ENCODE measurements at places on chromosomes 2 and 18.
A peak's percentile ranks its signal among the peaks of the same experiment; 100 is the strongest.

GRCh38 chr18:26225915-26226228 is 373 bp upstream of the TAF4B start:
- DNase-seq, result no peak

DNA sequence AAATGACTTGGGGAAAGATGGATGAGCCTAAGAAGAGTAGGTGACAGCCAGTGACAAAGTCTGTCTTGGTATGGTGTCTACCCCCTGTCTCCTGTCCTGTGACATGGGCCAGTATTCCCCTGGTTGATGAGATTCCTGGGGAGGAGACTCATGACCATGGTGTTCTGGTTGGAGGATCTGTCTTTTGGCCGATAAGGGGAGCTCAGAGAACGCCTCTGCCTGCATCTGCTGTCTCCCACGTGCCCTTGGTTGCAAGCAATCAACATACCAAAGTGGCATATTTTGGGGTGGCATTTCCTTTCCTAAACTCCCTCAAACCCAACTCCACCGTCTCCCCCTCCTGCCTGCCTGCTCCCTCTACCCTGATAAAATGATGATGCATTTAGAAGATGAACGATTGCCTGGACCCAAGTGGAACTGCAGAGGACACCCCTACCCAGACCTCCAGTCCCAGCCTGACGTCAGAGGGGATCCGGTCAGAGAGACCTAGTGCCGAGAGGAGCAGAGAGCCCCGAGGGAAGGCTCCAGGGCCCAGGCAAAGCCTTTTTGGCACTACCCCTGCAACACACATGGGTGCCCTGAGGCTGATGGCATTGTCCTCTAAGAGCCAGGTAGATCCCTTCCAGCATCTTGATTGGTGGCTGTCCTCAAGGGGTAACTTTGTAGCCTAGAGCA is 124.2 kb upstream of the MSH6 start:
- no peak for DNase-seq

- no peak for DNase-seq
Measured at GRCh38 chr18:49886891-49887764, 73.8 kb upstream of the ACAA2 start.

- peak; percentile 63 for DNase-seq
Measured at GRCh38 chr2:16507655-16508489, 157.8 kb downstream of the CYRIA start.

DNA sequence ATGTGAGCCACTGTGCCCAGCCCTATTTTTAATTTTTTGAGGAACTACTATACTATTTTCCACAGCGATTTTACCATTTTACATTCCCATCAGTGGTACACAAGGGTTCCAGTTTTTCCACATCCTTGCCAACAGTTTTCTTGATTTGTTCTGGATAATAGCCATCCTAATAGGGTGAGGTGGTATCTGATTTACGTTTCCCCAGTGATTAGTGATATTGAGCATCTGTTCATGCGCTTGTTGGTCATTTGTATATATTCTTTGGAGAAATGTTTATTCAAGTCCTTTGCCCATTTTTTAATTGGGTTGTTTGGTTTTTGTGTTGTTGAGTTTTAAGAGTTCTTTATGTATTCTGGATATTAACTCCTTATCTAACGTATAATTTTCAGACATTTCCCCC is 20.8 kb downstream of the TTC39C start:
- no peak for DNase-seq

DNA sequence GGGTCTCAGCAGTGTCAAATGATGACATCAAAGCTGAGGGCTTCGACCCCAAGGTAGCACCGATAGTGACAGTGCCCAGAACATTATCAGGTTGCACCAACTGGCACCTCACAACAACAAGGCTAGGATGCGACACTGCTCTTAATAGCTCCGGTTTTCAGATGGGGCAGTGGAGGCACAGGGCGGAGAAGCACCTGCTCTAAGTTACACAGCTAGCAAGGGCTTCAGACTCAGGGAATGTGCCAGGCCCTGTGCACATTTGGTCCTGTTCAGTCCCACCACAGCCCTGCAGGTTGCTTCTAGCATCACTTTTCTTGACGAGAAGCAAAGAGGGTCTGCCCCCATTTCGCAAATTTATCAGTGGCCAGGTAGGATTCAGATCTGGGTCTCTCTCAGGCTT is 74.1 kb downstream of the DGKD start:
- no peak for DNase-seq

- DNase-seq, result no peak
Measured at GRCh38 chr2:12486205-12487118, 230.3 kb upstream of the TRIB2 start.

- DNase-seq, result no peak
Measured at GRCh38 chr18:41666231-41666630, 288.8 kb upstream of the PIK3C3 start.

- peak; percentile 51 for DNase-seq
Measured at GRCh38 chr2:190859347-190860297, 21.0 kb upstream of the GLS start.

DNA sequence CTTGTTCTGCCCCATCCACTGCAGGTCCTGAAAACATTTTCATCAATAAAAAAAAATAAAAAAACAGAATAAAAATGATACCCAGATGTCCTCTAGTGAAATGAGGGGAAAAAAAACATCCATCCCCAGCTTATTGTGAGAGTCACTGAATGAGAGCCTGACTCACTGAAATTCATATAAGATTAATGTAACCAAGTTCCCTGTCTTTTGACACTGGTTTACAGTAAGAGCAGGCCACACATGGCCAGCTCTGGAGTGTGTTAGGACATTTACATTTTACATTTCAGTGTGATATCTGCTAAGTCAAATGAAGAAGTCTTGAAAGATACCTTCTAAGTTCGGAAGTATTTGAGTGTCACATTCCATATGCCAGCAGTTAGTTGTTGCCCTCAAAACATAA is 21.1 kb upstream of the IL18R1 start:
- no peak for DNase-seq

DNA sequence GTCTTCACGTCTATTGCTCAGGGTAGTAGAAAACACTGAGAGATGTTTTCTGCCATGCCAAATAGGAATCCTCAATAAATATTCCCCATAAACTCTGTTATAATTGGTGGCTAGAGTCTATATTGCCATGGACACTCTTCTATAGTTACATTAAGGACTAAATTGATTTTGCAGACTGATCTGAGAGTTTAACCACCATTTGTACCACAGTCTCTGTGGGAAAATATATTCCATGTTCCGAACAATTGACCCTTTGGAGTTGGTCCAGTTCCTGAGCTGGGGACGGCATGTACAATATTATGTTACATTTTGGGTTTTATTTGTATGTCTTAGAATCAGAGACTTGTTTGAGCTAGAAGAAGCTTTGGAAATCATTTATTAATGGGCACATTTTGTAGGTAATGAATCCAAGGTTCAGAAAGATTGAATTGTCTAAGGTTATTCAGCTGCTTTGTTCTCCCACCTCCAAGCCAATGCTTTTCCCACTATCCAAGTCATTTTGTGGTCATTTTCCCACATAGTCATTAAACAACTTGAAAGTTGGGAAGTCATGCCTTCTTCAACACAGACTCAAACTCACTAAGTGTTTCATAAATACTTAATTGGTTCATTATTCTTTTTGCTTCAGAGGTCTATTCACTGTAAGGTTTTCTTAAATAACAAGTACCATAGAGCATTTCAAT is 5.1 kb upstream of the PPP1CB start:
- DNase-seq, result no peak

GRCh38 chr2:100248971-100249370 is 73.3 kb downstream of the LONRF2 start:
- no peak for DNase-seq

DNA sequence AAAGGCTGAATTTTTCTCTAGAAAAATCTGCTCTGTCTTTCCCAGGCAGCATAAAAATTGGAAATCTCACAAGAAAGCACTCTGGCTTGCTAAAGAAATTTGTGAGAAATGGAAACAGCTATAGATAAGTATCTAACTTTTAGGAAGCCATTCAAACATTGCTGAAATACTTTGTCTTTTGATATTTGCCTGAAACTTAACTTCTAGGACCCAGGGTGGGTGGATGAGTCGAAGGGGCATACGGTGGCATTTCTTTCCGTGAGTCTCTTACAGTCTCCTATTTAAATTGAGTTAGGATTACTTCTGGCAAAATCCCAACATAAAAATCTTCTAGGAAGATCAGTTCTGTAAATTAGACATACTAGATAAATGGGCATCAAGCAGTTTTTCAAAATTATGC is 532 bp upstream of the COL3A1 start:
- no peak for DNase-seq

DNA sequence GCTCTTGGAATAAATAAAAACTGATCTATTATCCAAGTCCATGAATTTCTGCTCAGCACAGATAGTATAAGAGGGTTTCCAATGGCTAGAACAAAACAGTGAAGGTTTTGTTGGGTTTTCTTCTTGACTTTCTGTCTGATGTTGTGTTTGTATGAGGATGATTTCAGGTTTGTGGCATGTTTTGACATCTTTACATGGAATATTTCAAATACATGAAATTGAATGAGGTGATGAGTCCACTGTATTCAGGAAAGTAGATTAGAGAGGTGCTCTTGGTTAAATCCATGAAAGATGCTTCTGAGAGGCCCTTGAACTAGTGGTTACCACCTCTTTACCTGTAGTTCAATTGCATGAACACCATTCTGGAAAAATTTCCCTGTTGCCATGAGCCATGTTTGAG is 84.3 kb downstream of the RAPGEF4 start:
- no peak for DNase-seq

GRCh38 chr2:160251569-160251968 is 51.5 kb upstream of the ITGB6 start:
- DNase-seq, result no peak

- no peak for DNase-seq
Measured at GRCh38 chr2:211157211-211157610, 600.8 kb downstream of the CPS1 start.

DNA sequence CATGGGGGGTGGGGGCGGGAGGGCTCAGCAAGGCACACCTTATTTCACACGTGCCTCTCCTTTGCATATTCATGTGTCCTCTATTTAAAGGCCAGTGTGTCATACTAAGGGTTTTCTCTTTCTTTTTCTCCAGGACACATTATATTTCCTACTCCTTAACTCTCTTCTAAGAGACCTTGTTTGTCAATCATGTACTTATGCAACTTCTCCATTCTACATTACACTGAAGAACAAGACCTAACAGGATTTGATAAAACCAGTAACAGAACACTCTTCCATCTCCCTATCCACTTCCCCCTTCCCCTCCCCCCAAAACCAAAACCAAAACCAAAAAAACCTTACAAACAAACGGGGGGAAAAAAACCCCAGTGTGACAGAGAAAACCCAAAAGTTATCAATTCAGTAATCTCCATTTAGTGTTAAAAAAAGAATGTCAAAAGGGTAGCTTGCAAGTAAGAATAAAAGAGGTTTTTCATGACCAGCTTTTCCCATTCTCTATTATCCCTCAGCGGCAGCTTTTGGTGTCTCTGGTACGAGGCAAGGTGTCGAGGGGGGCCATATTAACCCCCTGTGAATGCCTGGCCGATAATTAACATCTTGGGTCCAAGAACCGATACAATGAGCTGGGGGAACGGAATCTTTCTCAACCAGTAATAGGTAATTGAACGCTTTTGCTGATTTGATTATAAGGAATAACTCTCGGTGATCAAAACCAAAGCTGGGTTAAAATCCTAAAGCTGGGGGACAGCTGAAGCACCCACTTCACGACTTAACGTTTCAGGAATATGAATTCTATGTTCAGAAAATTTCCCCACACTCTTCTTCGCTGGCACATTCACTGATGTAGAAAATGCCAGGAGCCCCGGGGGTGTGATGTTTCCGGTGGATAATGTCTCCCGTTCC is 191.0 kb upstream of the TCF4 start:
- DNase-seq, result peak; percentile 43

DNA sequence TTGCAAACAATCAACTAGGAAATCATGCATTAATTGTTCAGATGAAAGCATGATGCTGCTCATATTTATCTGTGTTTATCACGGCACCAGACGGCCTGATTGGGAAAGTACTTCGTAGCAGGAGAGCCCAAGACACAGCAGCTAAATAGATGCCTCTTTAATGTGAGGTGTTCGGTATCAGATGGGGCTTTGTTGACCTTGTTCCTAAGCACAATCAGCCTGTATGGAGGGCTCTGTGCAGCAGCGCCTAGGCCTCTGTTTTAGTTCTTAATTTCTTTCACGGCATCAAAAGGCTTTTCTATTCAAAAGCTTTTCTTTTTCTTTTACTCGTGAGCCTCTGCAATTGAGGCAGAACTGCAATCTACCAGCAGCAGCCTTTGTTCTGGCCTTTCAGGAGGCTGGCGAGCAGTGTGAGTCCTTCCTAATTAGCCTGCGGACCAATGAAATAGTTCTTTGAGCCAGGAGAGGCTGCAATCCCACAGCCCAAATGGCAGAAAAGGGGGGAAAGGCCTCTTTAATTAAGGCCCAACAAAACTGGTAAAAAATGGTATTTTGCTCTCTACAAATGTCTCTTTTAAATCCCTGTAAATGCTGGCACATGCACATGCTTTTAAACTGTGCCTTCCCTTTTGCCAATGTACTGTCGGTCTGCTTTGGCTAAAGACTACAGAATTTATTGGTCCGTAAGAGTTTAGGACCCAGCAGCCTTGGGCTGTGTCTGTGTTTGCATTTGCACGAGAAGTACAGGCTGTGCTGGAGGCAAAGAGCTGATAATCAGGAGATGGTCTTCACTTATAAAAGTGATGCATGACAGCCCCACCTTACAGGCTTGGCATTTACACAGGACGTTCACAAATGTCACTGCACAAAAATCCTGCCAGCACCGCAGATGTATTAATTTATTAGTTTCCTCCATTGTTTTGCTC is 159.6 kb downstream of the RND3 start:
- DNase-seq, result no peak

DNA sequence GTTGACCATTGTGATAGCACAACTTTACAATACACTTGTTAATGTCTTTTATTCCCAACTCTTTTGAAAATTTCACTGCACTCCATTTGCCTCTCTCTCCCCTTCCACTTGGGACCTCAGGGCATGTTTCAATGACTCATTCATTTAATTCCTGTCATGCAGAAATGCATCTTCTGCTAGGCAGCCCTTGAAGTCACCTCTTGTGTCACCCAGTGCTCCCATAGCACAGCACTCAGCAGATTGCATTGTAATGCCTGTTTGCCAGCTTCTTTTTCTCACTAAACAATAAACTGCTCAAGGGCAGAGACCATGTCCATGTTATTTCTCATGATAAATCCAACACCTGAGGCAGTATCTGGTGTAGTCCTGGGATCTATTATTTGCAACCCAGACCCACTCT is 85.9 kb upstream of the ACSL3 start:
- peak; percentile 22 for DNase-seq

- no peak for DNase-seq
Measured at GRCh38 chr2:170869036-170869435, 52.3 kb downstream of the GAD1 start.

DNA sequence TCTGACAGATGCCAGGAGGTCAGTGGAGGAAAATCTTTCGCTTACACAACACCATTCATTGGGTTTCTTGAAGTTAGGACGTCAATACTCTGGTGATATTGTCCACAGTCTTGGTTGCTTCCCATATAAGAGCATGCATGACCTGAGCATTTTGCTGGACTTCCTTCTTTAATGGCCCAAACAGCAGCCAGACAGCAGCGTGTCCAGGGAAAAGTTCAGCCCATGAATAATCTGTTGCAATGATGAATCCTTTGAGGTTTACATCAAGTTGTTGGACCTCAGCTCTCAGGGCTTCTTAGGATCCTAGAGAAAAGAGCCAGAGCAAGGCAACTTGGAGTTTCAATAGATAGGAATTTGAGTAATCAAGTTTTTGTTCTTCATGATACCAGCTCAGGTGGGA is 155.6 kb upstream of the MGAT5 start:
- DNase-seq, result no peak
